NCI-H1048 (cell line): ENCODE measurements at places on chromosomes 2 and 18.

DNA sequence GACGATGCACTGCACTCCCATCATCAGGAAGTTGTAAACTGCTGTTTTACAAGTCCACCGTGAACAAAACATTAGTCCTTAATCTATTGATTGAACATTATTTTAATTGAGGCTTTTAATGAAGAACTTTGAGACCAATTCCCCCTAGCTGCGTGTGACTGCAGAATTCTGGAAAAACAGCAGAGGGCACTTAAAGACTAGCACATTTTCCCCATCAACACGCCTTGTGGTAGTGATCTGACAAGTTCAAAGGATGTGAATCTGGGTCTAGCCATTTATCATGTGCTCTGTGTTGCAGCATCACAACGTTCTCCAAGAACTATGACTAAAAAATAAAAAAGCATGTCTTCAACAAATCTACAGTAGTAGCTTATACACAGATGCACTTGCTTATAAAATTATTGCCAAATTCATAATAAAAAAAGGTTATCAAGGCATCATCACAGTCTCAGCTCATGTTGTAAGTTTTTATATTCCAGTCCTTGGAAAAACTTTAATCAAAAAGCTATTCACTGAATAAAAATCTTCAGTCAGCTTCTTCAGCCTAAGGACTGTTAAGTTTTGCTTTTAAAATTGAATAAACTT lies 35.8 kb downstream of the SKOR2 start:
- no peak for DNase-seq

DNA sequence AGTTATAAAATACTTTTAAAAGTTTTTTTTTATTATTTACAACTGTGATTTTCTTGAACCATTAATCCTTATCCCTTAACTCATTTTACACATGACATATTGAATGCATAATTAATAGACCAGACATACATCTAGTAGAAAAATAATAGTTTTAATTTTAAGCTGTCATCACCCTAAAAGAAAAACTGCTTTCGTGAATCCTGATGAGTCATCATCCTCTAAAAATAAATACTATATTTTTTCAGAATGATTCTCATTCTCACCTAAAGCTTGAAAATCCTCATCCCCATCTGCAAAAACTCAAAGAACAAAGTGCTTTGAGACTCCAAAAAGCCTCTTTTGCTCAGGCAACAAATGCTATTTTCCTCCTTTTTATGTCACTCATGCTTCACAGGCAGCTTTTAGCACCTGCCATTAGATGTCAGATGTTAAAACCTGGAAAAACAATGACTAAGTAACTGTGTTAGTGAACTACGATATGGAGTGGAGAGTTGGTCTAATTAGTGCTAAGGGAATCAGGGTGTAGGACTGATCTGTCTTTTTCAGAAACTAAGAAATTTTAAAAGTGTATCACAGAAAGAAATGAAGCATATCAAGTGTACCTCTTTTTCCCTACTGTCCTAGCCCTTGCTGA lies 297.6 kb downstream of the TMX3 start:
- no peak for DNase-seq

GRCh38 chr2:5686068-5686467 lies 6.1 kb upstream of the SOX11 start:
- DNase-seq = no peak

DNA sequence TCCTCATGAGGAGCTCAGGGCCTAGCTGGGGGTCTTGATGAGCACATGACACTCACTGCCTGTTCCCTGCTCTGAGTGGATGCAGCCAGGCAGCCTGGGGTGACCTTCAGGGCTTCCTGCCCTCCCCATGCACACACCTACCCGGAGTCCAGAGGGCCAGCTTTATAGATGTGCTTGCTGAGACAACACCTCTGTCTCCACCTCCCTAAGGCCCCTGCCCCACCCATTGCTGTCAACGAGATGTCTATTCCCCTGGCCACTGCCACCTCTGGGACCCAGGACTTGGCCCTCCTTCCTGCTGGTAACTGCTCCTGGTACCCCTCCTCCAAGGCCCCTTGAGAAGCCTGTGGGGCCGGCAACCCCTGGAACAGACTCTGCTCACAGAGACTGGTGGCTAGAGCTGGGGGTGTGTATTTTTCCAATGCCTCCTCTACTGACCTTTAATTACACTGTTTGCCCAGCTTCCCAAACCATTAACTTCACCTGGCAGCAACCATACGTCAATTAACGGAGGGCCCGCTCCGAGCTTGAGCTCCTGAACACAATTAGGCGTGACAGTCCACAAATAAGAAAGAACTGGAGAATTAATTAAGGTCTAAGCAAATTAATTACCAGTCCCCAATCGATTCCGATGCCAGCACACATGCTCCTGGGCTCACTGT lies 66.3 kb downstream of the EMX1 start:
- no peak for DNase-seq

DNA sequence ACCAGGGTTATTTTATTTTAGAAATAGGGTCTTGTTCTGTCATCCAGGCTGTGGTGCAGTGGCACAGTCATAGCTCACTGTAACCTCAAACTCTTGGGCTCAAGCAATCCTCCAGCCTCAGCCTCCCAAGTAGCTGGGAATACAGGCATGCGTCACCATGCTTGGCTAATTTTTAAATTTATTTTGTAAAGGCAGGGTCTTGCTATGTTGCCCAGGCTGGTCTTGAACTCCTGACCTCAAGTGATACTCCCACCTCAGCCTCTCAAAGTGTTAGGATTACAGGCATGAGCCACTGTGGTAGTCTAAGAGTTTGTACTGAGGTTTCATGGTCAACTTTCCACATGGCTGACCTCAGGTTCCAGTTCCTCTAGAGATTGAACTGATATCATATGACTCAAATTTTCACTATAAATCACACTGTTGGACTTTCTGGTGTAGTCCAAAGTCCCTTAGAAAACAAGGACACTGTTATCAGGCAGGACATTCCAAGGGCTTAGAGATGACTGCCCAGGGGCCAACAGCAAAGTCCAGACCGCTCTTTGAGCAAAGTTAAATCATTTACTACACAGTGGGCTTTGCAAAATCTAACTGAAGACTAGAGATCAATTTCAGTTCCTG lies 82.0 kb upstream of the MEX3C start:
- no peak for DNase-seq

GRCh38 chr2:234422273-234422732 lies 74.6 kb downstream of the ARL4C start:
- no peak for DNase-seq

- no peak for DNase-seq
Measured at GRCh38 chr2:47112665-47113435, 42.3 kb downstream of the STPG4 start.

DNA sequence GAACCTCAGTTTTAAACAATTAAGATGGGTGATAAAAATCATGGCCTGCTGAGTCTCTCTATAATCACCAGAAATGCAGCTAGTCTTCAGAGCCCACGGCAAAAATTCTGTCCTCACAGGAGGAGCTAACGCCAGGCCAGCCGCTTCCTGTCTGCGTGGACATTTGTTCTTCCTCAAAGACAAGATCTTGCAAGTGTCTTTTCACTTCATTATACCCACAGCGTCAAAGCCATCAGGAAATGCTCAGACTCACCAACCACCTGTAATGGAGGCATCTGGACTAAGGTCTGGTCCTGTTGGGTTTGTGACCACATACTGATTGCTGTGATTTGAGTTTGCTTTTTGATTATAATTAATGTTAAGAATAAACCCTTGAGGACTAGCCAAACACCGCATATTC lies 473.8 kb upstream of the MC4R start:
- DNase-seq = no peak

GRCh38 chr18:24127735-24128134 lies 11.1 kb upstream of the CABYR start:
- no peak for DNase-seq

GRCh38 chr2:96816836-96817702 lies 1.0 kb downstream of the CNNM3 start:
- DNase-seq = no peak

DNA sequence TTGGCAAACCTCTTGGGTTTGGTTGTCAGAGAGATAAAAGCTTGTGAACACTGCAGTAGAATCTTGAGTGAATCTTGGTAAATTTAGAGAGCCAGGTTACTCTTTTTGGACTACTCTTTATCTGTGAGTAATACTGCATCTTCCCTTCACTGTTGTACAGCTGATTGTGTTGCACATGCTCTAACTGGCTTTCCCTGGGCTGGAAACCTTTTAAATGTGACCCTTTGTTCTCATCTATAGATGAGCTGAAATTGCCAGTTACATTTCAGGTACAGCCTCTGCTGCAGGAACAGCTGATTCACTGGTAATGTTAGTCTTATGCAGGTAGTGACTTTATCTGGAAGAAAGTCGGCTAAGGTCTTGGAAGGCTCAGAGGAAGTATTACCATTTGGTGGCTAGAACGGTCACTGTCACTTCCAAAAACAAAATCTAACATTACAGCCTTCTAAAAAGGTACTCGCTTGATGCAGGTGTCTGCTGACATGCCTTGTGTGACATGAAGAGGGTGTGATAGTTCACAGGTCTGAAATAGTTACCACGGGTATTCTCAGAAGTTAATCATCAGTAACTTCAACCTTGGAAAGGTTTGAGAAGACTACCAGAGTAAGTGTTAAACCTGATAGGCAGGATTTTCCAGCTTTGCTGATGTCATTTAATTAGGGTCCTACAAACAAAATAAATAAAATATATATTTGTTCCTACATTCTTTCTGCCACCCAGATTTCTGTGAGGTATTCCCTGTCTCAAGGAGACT lies 851.1 kb downstream of the SLC4A3 start:
- DNase-seq = no peak

DNA sequence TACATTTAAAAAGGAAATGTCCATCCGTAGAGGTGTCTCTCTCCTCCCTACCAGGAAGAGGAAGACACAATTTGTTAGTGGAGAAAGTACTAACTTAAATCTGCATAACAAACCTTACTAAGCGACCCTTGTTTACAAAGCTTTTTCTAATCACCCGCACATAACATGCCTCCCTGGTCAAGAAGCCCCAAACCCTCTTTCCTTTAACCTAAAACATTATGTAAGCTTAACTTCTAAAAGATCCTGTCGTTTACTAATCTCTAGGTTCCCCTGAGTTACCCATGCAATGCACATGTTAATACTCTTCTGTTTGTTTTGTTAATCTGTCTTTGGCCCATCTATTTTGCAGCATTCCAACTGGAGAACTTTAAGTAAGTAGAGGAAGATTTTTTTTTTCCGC lies 630.3 kb upstream of the NRXN1 start:
- no peak for DNase-seq

DNA sequence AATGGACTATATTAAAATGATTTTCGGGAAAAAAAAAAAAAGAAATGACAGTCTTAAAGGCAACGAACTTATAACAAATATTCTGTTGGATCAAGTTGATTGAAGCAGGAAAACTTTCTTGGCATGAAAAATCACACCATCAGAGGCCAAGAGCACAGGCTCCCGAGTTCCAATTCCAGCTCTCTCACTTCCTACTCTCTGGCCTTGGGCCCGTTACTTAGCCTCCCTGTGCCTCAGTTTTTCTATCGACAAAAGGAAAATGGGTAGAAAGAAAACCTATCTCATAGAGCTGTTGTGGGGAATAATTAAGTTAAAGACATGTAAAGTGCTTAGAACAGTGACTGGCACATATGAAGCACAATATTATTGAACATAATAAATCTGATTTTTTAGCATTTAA lies 74.2 kb downstream of the HNRNPLL start:
- DNase-seq = no peak

GRCh38 chr2:203870941-203871340 lies 3.4 kb downstream of the CTLA4 start:
- DNase-seq = no peak

DNA sequence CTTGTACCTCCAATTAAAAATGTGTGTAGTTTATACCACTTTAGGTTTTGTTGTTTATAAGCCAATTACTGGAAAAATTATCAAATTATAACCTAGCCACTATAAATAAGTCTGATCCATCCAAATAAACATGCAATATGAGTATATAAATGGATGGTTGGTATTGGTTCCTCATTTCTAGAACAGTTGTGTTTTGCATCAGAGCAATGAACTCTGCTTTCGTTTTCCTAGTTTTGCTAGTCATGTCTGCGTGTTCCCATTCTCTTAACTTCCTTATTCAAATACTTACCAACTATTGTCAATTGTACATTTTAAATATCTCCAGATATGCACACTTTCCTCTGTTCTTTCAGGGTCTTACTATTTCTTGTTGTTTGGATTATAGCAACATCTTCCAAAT lies 641.7 kb downstream of the NR4A2 start:
- no peak for DNase-seq

DNA sequence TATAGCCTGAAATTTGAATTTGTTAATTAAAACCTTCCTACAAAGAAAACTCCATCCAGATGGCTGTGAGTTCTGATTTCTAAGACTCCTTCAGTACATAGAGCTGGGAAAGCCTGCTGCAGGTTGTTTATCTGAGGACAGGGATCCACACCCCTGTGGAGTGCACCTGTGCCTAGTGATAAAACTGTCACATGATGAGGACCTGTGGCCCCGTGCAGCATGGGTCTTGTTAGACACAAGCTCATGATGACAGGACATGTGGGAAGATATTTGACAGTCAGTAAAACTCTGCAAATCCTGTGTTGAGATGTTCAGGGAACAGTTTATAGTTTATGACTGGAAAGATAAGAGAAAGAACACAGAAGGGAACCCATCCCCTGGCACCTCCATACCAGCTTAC lies 133.2 kb upstream of the TMEM18 start:
- no peak for DNase-seq

DNA sequence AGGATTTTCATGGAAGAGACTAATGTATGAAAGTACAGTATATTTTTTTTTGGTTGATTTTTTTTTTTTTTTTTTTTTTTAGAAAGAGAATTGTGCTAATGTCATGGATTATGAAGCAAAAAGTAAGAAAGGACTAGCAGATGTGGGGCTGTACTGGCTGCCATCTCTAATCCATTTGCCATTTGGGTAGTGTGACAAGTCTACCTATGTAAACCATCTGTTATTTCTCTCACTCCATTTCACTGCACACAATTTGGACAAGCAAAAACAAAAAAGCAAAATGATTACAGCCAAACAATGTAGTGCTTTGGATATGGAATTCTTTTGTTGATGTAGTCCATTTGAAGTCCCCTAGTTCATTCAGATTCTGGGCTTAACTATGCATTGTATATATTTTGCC lies 1355.4 kb downstream of the LRP1B start:
- DNase-seq = no peak

- no peak for DNase-seq
Measured at GRCh38 chr2:148674063-148675020, 29.8 kb downstream of the EPC2 start.

GRCh38 chr18:9613550-9614400 lies 584 bp downstream of the PPP4R1 start:
- no peak for DNase-seq

DNA sequence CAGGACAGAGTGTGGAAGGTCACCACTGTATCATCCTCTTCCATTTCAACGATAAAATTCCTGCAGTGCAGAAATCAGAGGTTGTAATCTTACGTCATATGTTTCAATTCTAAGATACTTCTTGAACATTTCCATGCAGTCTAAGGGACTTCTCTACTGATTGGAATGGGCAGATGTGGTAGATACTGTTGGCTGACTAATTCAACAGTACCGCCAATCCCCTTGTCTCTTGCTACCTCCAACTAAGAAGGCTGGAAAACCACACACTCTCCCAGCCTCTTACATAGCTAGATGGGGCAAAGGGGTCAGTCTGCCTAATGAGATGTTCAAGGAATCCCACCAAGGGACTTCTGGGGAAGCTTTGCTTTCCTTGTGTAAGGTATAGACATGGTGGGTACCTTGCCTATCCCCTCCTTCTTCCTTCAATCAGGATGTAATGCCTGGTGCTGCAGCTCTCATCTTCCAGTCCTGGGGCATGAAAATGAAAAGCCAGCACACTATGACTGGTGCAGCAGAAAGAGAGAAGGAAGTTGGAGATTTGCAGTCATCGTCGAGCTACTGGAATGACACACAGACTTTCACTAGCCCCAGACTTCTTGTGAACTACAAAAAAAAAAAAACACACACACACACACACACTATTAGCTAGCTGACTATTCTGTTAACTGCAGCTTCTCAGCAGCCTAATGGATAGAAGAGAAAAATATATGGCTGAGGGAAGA lies 84.1 kb downstream of the ALPK2 start:
- DNase-seq = no peak
